ENCODE measurements at places on chromosomes 11 and 22.

DNA sequence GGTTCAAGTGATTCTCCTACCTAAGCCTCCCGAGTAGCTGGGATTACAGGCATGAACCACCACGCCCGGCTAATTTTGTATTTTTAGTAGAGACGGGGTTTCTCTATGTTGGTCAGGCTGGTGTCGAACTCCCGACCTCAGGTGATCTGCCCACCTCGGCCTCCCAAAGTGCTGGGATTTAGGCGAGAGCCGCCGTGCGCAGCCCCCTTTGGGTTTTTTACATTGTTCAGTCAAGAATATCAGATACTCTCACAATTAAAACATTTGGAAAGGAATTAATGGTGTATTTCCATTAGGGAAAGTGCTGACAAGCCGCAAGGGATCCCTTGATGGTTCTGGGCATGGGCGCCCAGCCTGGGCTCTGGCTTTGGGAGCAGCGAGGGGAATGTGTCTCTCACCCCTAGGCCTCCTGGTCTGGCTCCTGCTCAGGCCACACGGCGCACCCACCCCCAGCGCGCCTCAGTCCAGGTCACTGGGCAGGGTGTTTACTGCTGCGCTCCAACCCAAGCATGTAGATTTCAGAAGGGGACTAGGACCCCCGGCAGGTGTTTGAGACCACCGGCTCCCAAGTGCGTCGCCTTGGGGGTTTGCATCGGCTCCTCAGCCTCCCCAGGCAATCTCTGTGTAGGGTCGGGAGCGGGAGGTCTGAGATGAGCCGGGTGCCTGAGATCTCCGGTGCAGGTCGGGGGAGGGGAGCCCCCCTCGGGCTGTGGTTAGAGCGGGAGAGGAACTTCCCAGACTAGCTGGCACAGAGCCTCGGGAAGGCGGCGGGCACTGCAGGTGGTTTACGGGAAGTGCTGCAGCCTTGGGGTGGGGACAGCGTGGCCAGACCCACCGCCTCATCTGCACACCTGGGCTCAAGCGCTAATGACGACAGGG is 809 bp upstream of the IRF7 start:
- DNase-seq: no peak

- DNase-seq: no peak
Observed at GRCh38 chr22:25048659-25049647, 96.4 kb downstream of the KIAA1671 start.

DNA sequence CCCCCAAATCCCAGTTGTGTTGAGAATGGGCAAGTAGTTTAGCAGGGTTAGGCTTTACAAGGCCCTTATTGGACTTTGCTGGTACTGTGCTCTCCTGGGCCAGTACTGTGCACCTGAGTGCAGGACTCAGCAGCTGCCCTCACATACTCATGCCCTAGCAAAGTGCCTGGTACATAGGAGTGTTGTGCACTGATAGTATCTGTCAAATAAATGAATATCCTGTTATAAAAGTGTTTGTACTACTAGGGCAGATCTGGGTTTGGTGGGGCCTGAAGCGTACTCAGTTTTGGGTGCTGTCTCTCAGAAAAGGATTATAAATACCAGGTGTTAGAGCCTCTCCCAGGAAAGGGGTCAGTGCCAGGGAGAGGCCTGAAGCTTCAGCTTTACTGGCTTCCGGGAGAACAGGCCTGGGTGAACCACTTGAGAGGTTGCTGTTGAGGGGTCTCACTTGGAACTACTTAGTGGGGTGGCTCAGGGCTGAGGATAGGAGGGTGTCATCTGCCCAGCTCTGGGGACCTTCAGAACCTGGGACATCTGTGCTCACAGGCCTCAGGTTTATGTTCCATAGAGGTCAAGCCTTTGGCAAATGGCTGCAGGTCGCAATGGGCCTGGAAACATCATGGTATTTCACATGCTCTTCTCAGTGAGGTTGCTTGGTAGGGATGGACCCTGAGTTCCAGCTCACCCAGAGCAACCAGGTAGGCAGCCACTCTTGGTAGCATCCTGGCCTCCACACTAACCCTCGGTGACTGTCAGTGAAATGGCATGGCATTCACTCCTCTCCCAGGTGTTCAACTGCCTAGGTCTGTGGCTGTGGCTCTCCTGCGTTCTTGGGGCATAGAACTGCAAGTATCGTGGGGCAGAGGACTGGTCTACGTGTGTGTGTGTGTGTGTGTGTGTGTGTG is 106.1 kb downstream of the ZBTB16 start:
- no peak for DNase-seq

GRCh38 chr11:48055292-48056132 is 75.2 kb downstream of the PTPRJ start:
- peak; percentile 58 for DNase-seq

DNA sequence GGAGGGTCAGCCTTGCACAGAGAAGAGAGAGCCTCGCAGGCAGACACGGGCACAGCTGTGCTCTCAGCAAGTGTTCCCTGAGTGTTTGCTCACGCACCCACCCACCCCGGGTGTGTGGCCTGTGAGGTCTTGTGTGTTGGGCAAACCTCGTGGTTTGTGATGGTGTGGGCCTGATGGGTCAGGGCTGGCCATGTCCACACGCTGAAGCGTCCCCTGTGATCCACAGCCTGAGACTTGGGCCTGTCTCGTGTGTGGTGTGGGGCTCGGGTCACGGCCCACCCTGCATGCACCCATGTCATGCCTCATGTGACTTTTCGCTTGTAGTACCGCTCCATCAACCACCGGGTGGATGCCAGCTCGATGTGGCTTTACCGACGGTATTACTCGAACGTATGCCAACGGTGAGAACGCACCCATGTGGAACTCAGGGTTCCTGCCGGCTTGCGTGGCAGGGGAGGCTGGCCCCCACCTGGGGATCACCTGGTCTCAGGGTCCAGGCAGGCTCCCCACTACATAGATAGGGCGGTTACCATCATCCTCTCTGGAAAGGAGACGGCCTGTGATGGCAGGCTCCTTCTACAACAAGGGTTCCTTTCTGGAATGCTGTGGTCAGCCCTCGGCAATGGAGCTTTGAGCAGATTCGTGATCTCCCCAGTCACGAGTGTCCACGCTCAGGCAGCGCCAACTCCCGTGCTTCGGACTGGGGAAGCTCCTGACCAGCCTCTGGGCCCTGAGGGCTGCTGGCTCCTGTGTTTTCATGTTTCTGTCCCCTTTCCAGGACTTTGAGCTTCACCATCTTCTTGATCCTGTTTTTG is 5.9 kb downstream of the TPCN2 start:
- no peak for DNase-seq

DNA sequence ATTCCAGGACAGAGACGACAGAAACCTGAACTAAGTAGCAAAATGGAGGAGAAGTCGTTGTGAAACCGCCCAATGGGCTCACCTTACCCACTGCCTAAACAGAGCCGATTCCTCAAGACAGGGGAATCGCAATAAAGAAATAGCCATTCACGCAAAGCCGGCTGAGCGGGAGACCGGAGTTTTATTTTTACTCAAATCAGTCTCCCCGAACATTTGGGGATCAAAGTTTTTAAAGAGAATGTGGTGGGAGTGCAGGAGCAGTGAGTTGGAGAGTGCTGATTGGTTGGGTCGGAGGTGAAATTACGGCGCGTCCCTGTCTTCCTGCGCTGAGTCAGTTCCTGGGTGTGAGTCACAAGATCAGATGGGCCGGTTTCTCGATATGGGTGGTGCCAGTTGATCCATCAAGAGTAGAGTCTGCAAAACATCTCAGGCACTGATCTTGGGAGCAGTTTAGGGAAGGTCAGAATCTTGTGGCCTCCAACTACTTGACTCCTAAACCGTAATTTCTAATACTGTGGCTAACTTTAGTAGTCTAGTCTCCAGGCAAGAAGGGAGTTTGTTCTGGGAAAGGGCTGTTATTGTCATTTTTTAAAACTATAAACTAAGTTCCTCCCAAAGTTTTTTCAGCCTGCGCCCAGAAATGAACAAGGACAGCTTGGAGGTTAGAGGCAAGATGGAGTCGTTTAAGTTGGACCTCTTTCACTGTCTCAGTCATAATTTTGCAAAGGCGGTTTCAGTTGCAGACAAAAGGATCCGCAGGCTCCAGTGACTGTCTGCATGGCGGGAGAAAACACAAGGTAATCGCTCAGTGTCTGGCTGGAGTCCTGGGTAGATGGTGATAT is 34.1 kb downstream of the OR4D9 start:
- no peak for DNase-seq

- no peak for DNase-seq
Observed at GRCh38 chr11:44029977-44030911, 17.5 kb upstream of the ACCSL start.

- DNase-seq: no peak
Observed at GRCh38 chr11:108863528-108863927, 198.7 kb downstream of the DDX10 start.

DNA sequence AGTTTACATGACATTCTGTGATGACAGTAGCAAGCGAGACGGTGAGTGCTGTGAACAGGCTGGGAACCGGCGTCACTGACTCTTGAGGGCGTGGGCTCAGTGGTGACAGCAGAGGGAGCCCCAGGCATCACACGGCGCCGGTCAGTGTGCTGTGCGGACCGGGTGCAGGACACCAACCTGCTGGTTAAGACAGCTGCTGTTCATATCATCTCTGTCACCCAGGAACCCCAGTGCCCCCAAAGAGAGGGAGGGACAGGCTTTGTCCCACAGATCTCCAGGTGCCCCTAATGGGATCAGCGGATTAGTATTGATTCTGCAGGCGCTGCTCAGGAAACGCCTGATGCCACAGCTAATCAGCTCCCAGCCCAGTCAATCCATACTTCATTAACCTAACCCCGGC is 18.4 kb downstream of the B3GAT1 start:
- no peak for DNase-seq

DNA sequence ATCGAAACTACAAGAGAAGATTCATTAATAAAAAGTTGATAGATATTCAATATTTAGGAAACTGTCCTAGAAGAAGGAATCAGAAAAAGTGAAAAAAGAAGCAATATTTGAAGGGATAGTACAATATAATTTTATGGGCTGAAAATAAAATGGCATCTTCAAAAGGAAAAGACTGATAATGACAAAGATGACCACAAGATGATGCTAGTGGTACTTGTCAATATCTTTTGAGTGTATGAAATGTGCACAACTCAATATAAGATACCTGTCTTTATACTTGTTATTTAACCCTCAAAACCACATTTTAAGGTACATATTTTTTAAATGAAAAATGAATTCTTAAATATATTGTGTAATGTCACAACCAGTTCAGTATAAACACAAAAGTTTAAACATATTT is 1059.6 kb upstream of the RAG2 start:
- no peak for DNase-seq

GRCh38 chr11:61707574-61707973 is 27.4 kb downstream of the DAGLA start:
- no peak for DNase-seq

DNA sequence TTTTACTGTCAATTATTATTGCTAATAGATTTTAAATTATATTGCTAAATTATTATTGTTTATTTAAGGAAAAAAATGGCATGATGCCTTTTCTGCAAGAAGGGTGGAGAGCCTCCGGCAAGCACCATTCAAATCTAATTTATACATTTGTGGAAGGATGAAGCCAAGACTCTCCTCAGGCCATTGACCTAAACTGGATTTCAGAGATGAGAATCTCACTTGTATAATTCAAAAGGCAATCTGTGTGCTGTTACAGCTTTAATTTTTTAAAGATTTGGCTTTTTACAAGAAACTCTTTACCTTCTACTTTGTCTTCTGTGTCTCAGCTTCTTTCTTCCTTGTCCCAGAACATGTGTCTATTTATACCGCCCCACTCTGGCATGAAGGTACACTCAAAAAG is 722.5 kb downstream of the ETS1 start:
- DNase-seq: no peak

- DNase-seq: no peak
Observed at GRCh38 chr11:28822576-28822975, 714.4 kb downstream of the METTL15 start.

GRCh38 chr22:31585161-31585859 is 76.7 kb downstream of the PISD start:
- no peak for DNase-seq

- DNase-seq: no peak
Observed at GRCh38 chr11:108803776-108804175, 138.9 kb downstream of the DDX10 start.

DNA sequence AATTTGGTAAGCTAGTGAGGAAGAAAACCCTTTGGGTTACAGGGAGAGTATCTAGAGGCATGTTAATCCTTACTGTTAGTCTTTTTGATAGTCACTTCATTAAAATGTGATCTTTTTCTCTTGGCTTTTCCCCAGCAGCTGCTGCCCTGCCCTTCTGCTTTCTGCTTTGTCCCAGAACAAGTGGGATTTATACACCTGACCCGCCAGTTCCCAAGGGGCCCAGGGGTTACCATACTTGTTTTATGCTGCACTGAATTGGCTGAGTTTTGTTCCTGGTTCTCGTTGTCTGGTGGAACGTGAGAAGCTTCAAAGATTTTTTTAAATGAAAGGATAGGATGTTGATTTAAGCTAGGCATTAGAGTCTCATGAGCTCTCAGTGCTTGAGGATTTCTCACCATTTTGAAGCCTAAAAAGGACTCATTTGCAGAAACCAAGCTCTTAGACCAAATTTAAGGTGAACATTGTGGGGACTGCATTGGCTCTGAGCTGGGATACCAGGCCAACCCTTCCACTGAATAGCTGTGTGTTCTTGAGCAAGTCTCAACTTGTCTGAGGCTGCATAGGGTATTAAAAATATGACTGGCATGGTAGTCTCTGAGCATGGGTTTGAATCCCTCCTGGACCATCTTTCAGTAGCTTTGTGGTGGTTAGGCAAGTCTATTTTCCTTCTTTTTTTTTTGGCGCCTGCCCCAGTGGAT is 6.6 kb downstream of the LIMK2 start:
- no peak for DNase-seq

DNA sequence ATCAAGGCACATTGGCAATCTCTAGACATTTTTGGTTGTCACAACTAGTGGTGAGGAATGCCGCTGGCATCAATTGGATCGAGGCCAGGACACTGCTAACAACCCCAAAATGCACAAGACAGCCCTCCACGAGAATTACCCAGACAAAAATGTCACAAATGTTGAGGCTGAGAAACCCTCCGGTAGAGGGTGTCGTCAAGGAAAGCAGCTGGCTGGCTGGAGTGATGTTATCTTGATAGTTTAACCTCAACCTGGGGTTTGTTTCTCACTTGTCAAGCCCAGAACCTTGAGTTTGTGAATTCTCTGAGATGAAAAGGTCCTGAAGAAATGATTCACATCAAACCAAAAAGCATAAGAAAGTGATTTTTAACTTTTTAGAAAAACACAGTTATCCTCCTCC is 21.1 kb upstream of the TMPRSS13 start:
- DNase-seq: no peak

GRCh38 chr11:70466154-70466553 is 67.8 kb downstream of the CTTN start:
- no peak for DNase-seq

DNA sequence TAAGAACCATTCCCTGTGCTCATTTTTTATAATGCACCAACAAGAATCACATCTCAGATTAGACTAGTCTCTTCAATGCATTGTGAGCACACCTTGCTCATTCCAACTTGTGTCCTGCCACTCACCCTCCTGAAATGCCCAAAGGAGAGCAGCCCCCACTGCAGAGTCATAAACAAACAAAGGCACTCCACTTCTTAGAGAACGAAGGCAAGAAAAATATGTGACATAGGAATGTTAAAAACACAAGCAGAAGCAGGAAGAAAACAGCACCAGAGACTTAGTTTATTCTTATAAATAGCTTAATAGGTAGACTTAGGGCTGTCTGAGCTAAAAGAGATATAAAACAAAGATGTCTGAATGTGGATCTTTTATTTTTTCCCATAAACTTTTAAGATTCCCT is 57.2 kb downstream of the GUCY1A2 start:
- DNase-seq: no peak

- no peak for DNase-seq
Observed at GRCh38 chr11:6391537-6392134, 1.4 kb downstream of the SMPD1 start.

All from DMS79 (cell line).